Activated CD4-positive, CD25-positive, alpha-beta regulatory T cell treated with anti-CD3 and anti-CD28 coated beads, Interleukin-2, amount 50 U/mL, for 16 hours (primary cell): ENCODE measurements at places on chromosomes 5 and 9.

GRCh38 chr9:108972626-108973209, 38.5 kb downstream of the ABITRAM start:
- DNase-seq = no peak

DNA sequence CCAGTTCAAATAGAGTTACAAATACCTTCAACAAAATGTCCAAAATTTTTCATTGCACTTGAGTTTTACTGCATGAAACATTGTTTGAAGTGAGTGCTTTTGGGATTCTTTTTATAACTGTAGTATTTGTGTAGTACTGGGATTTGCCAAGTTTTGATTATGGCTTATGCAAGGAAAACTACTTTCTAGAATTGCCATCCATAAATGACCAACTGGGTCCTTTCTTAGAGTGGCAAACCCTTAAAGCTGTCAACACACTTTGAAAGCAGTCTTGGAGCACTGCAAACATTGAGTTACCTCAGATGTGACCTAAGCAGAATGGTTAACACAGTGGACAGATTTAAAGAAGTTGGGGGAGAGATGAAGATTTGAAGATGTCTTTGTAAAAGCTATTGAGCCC, 379.6 kb upstream of the ZNF608 start:
- DNase-seq = no peak

GRCh38 chr5:88854769-88855168, 28.2 kb downstream of the MEF2C start:
- no peak for DNase-seq

GRCh38 chr9:78707481-78707991, 410.6 kb downstream of the PSAT1 start:
- DNase-seq = no peak

DNA sequence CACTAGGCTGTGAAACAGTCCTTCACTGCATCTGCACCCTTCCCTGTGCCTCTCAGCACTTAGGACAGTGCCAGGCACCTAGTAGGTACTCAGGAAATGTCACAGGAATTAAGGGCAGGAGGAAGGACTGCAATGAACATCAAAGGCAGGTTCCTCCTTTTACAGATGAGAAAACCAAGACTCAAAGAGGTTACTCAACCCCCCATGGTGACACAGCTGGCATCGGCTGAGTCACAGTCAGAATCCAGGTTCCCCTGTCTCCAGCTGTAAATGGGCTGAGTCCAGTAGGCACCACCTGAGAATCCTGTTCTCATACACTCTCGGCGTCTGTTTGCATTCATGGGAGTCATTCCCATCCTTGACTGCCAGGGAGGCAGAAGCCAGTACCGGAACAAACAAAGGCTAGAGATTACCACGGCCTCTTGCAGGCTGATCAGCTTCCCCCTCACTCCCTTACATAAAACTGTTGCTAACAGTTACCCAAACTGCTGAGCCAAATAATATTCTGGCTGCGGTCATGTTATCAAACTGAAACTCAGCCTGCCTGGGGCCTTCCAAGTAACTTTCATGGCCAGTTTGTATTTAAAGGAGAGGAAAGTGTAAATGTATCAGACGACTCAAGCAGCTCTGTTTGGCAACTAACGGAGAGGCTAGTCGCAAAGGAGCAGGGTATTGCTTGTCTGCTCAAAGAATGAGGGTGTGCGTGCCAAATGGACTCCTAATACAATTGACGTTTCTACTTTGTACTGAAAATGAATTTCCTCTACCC, 201.7 kb downstream of the PAPPA start:
- no peak for DNase-seq

DNA sequence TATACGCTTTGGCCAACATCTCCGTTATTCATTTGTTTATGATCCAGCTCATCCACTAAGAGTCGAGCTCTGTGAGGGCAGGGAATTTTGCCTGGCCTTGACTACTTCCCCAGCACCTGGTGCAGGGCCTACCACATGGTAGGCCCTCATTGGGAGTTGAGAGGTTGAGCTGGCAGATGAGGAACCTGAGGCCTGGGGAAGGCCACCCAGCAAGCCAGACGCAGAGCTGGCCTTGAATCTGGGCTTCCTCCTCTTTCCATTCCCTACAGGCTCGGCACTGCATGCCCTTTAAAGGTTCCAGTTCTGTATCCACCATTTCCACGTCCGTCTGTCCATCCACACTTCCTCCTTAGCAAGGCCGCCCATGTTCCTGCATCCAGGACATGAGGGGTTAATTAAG, 24.2 kb downstream of the KCNMB1 start:
- DNase-seq = no peak

DNA sequence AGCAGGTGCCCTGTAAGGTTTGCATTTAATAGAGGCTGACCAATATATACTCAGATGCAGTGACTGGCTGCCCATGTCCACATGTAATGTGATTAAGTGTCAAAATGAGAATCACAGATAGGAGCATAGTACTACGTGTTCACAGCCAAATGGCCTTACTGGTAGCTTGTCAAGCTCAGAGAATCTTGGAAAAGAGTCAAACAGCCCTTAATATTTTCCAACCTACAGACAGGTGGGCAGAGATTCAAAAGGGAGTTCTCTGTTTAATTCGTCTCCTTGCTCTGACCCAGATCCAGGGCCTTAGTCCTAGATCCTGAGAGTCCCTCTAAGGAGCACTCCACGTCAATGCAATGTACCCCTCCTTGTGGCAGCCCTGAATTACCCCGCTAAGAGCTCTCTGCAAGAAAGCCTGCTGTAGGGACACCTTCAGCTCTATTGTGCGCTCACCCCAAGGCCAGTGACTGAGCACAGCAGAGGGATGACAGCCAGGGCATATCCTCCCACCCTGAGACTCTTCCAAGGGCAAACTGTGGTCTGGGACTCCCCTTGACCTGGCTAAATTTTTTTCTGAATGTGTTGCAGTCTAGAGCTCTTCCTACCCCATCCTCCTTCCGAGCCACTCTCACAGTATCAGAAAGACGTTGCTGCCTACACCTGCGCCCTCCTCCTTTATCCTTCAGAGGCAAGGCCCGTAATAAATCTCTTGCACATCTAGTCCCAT, 159.2 kb downstream of the SNCAIP start:
- DNase-seq = no peak

- no peak for DNase-seq
Observed at GRCh38 chr5:148214665-148215185, 11.9 kb downstream of the SPINK6 start.

DNA sequence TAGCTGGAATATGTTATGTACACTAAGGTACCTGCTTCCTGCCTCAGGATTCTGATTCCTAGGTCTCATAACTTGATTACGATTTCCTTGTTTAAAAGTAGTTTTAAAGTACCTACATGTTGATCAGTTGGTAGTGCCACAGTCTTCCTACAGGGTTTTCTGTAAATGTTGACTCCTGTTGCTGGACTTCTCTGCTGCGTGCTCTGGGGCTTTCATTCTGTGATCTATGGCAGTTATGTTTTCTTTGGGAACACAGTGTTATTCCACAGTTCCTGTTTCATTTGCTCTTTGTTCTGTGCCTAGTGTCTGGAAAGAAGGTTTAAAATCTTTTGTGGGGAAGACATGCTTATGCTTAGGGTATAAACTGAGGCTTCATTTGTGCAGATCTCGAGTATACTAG, 343.5 kb downstream of the PLK2 start:
- DNase-seq = no peak

DNA sequence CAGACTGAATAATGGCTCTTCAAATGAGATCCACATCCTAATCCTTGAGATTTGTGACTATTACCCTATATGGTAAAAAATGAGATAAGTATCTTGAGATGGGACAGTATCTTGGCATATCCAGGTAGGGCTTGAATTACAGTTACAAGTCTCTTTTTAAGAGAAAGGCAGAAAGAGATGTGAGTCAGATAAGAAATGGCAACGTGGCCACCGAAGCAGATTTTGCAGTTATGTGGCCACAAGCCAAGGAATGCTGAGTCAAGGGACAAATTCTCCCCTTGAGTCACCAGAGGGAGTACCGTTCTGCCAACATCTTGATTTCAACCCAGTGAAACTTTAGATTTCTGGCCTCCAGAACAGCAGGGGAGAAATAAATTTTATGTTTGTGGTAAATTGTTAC, 1983.0 kb upstream of the C9orf72 start:
- no peak for DNase-seq

DNA sequence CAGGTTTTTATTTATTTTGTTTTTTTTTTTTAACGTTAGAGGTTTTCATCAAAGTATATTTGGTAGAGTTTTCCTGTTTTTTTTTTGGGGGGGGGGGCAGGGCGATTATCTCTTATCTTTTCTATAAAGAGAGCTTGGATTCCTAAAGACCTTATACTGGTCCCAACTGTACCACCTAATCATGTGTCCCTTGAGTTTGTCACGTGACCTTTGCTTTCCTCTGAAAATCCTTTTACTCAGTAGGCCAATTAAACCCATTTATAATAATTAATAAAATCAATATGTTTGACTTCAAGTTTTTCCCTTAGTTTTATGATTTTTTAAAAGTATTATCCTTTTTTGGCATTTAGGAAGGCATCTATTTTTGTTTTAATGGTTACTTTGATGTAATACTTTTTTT, 286.4 kb downstream of the AOPEP start:
- no peak for DNase-seq

GRCh38 chr9:21043841-21044240, 12.4 kb upstream of the HACD4 start:
- DNase-seq = no peak

GRCh38 chr5:143488381-143488780, 84.9 kb upstream of the NR3C1 start:
- no peak for DNase-seq

GRCh38 chr9:89774858-89775370, 170.1 kb downstream of the GADD45G start:
- DNase-seq = no peak

DNA sequence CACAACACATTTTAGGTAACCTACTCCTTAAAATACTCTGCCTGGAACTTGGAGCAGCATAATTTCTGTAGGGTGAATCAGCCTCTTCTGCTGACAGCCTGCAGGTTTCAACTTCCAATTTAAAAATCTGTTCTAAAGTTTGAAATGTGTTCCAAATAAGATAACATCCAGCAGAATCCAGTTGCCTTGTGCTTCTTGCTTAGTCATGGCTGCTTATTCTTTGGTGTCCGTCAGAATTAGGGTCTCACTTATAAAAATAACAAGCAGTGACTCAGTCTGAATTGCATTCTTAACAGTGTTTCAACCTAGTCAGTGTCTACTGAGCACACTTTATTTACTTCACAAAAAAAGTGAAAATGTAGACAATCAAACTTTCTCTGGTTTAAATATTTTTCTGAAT, 3.7 kb downstream of the CDH6 start:
- DNase-seq = no peak

- no peak for DNase-seq
Observed at GRCh38 chr9:111451570-111451969, 32.6 kb downstream of the ECPAS start.

GRCh38 chr5:63919763-63920478, 42.3 kb downstream of the HTR1A start:
- DNase-seq = no peak

GRCh38 chr5:179542170-179542569, 8.2 kb upstream of the RUFY1 start:
- no peak for DNase-seq

- DNase-seq = no peak
Observed at GRCh38 chr5:37902323-37902722, 62.5 kb upstream of the GDNF start.

- no peak for DNase-seq
Observed at GRCh38 chr9:134698587-134699342, 57.2 kb downstream of the COL5A1 start.

DNA sequence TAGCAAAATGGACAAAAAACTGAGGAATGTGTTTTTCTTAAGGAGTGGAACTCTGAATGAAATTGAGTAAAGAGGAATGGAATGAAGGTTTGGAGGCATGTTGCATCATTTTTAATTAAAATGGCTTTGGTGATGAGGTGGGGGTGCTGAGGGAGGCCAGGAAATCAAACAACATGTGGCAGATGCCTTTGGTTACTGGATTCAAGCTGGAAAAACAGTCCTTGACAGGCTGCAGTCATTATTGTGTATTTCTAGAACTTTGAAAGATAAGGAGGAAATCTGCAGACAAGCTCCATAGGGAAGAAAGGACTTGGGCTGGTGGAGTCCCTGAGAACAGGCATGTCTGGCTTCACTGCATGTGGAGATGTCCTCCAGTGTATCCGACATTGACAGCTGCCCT, 203.5 kb upstream of the HAPLN1 start:
- no peak for DNase-seq

GRCh38 chr5:10145923-10146401, 103.7 kb downstream of the ATPSCKMT start:
- DNase-seq = no peak

DNA sequence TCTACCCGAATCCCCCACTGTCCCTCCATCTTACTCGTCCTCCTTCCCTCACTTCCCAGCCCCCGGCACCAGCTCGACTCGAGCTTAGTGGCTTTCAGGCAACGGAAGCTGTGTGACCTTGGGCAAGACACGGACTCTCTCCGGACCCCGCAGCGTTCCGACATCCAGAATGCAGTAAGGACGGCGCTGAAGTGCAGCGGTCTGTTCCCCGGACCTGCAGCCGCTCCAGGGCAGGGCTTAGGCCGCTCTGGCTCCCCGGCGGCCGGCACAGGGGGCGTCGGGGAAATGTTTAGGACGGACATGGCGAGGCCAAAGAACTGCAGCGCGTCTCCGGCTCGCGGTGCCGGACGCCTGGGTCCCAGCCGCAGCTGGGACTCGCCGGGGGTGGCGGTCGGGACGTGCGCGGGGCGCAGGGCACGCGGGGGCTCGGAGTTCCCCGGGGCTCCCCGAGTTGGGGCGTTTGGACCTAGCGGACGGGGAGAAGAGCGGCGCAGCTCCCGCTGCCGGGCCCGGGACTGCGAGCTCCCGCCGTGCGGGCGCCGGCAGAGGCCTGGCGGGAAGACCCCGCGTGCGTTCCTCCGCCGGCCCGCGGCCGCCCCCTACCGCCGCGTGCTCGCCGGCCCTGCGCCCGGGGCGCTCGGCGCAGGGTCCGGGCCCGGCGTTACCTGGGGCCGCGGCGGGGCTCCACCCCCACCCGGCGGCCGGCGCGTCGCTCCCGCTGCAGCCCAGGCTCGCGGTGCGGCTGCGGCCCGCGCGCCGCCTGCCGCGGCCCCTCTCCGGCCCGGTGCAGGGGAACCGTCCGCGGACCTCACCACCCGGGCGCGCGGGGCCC, 5.6 kb upstream of the RNF44 start:
- DNase-seq = no peak

GRCh38 chr5:92492908-92493307, 1088.1 kb downstream of the NR2F1-AS1 start:
- no peak for DNase-seq

DNA sequence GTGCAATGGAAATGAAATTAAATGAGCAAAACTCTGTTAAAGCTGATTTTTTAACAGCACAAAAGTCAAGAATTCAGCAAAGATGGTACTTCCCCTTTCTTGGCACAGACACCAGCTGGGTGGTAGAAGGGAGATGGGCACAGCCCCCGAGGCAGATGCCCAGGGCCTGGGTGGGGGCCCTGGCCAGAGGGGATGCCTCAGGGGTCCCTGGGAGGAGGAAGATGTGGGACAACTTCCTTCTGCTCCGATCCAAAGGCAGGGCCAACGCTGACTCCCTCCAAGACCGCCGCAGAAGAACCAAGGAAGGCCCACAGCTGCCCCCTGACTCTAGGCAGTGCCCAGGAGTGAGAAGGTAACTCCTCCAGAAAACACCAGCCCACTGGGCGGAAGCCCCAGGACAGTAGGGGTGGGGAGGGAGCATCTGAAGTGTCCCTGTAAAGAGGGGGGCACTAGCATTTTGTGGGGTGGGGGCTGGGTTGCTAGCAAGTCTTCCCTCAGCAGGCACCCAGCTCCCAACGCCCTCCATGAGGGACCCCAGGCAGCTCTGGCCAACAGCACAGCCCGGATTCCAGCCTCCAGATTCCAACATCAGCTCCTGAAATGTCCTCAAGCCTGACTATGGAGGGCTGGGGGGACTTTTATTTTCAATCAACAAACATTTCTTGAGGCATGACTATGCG, 4.9 kb downstream of the NACC2 start:
- DNase-seq = no peak
